BJ (cell line): ENCODE measurements at places on chromosomes 11 and 22.

DNA sequence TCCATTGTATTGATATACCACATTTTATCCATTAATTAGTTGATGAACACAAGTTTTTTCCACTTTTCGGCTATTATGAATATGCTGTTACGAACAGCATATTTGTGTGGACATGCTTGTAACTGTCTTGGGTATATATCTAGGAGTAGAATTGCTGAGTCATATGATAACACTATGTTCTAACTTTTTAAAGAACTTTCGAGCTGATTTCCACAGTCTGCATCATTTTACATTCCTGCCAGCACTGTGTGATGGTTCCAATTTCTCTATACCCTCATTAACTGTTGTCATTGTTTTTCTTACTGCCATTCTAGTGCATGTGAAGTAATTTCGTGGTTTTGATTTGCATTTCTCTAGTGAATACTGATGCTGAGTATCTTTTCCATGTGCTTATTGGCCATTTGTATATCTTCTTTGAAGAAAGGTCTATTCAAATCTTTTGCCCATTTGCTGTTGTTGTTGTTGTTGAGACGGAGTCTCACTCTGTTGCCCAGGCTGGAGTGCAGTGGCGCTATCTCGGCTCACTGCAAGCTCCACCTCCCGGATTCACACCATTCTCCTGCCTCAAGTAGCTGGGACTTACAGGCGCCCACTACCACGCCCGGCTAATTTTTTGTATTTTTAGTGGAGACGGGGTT, 7.4 kb upstream of the RCE1 start:
- no peak for DNase-seq

GRCh38 chr11:8867035-8867434, 44.0 kb upstream of the AKIP1 start:
- DNase-seq = no peak

DNA sequence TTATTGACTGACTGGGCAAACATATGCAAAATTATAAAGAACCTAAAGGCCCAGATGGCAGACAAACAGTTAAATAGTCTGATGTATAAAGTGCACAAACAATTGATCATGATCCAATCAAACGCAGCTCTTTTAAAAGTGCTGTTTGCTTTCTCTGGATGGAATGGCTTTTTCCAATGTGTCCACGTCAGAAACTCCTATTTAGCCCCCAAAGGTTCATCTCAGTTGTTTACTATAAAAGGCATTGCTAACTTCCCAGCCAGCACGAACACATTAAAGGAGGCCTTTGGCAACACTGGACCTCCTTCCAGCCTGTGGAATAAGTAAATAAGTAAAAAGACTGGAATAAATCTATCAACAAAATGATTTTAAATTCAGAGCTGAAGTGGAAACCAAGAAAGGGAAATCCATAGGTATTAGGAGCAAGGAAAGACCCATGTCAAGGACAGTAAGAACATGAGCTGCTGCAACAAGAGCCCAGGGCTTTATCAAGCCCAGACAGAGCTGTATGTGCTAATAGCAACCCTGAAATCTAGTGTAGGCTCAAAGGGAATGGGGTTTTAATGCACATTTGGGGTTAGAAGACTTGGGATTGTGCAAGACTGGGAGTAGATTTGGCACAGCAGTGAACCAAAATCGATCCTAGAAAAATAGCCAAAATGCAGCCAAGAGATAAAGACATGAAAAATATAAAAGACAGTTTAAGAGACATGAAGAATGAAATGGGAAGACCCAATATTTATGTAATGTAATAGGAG, 105.4 kb downstream of the EFCAB6 start:
- DNase-seq = no peak

GRCh38 chr11:2882396-2883110, 3.0 kb downstream of the CDKN1C start:
- no peak for DNase-seq

DNA sequence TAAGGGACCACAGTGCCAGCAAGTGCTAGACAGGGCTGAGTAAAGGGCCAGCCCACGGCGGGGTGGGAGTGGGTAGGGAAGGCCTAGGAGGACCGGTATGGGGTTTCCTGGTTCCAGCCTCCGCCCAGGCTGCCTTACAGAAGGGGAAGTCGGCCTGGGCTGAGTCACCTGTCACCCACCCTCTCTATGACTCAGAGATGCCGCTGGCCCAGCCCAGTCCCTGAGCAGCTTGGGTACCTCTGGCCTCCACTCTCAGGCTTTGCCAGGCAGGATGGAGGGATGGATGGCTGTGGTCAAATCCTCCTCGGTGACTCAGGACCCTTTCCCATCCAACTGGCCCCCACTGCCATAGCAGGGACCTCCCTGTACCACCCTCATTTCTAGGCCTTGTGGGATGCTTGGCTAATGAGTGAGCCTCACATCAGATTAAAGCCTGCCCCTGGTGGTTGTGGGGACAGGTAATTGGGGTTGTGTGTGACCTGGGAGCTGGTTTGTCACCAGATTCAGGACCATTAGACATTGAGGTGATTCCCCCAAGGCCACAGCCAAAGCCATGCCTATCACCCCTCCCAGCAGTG, 13.9 kb downstream of the SLC35E4 start:
- no peak for DNase-seq
